ENCODE measurements at places on chromosomes 6 and 20.

DNA sequence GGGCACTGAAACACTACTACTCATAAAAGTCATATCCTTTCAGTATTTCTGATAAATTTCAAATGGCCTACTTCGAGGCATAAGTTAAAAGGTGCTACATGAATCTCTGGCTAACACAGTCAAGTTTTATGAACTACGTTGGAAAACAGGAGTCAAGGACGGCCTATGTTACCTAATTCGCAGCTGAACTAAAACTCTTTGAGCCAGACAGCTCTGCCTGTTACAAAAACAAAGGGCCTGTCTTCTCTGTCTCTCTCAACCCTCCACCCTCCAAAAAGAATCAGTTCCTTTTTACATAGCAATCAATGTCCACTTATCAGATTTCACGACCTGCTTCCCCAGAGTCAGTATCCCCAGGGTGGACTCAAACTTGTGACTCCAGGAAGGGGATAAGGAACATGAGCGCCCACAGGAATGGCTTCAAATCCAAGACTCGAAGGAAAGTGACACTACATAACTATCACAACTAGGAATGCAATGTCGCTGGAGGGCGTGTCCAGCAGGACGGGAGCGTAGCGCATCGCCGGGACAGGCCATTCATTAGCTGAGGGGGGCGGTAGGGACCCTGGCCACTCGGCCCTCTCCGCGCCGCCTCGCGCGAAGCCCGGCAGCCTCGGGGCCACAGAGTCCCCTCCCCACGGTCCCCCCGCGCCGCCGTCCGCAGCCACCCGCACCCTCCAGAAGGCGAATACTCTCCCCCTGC, 591 bp downstream of the IBTK start:
- DNase-seq, result peak; percentile 44

GRCh38 chr20:11155156-11155756, 481.5 kb upstream of the JAG1 start:
- no peak for DNase-seq

GRCh38 chr6:116530436-116530835, 15.0 kb downstream of the TRAPPC3L start:
- no peak for DNase-seq

DNA sequence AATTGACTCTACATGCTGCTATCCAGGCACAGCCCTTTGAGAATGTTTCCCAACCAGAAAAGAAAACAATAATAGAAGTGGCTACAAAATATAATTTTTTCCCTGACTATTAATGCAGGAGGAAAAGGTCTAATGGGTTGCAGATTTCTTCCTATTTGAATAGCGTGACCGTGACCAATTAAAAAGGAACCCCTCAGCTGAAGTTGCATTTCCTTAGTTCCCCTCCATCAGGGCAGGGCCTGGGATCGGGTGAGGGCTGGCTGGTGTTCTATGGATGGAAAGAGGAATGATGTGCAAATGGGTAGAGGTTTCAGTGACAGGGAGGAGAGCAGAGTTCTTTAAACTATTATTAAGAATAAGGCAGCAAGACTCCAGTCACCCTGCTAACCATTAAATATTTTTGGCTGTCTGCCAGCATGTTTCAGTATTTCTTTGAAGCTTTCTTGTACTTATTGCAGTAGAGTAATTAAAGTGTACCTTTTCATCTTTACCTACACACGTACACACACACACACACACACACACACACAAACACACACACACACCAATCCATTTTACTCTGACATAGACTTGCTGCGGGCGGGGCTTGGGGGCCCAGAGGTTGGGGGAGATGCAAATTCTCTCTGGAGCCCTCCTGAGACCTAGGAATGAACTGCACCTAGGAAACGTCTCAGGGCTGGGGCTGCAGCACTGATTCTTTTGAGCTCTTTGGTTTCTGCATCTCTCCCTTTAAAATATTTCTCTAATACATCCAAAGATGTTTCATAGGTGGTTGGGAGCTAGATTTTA, 154.8 kb upstream of the SLC35B3 start:
- DNase-seq, result no peak

DNA sequence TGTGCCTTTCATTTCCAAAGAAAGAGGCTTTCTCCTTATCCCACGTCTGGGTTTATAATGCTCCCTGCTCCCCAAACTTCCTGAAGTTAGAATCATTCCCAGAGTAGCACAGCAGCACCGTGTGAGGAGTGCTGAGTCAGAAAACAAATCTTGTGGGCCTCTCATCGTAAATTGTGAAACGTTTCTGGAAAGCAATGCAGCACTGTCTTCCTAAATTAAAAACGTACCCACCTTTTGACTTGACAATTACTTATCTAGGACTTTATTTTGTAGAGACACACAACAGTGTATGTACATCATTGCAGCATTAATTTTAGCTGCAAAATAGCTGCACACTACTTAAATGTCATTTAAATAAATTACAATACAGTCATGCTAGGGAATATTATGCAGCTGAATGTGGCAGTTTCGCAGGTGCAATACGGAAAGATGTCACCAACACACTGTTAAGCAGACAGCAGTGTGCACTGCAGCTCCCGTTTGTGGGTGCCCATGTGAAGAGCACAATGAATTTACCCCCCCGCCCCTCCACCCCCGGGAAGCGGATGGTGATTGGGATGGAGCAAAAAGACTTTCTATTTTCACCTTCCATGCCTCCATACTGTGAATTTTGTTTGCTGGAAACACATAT, 30.8 kb downstream of the RRBP1 start:
- DNase-seq, result no peak

GRCh38 chr20:52978851-52979250, 6.7 kb downstream of the TSHZ2 start:
- no peak for DNase-seq
